Suprapubic skin (tissue), 4 donors: ENCODE measurements at places on chromosomes 11 and 22.

- DNase-seq = no peak
Observed at GRCh38 chr22:37186997-37187522, 987 bp downstream of the C1QTNF6 start.

DNA sequence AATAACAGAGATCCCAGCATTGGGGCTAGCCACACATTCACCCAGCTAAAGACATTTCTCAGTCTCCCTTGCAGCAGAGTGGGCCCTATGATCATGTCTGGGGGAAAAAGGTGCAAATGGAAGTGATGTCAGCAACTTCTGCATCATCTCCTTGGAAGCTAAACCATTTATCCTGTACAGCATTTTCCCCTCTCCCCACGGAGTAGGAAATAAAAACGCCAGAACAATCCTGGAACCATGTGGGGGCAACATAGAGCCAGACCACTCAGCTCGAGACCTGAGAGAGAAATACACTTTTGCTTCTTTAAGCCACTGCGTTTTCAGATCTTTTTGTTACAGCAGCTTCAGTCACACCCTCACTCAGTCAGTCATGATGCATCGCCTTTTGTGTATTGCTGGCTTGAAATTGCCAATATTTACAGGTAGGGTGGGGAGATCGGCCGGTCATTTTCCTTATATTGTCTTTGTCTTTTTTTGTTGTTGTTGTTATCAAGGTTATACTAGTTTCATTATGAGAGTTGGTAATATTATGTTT is 9.1 kb upstream of the RAC2 start:
- DNase-seq = no peak

GRCh38 chr11:72078477-72078876 is 1.9 kb downstream of the NUMA1 start:
- DNase-seq = no peak

DNA sequence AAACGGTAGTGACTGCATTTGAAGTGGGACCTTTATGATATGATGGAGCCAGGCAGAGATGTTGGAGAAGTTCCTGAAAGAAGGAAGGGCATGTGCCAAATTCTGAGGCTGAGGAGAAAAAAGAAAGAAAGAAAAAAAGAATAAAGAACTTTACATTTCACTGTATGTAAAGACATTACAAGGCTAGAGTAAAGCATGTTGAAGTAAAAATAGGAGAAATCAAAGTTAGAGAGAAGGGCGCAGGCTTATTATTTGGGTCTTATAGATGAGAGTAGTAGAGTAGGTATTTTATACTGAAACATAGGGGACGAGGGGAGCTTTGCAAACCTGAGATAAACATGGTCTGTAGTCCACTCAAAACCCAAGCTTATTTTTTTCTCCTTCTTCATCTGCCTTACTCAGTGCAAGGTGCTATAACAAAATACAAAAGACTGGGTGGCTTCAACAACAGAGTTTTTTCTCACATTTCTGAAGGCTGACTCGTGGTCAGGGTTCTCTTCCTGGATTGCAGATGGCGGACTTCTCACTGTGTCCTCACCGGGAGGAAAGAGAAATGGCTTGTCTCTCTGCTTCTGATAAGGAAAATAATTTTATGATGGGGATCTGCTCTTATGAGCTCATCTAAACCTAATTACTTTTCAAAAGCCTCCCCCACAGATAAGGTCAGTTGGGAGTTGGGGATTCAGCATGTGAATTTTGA is 2.7 kb downstream of the HBG1 start:
- no peak for DNase-seq

GRCh38 chr11:8683115-8683807 is 669 bp downstream of the RPL27A start:
- DNase-seq = no peak

DNA sequence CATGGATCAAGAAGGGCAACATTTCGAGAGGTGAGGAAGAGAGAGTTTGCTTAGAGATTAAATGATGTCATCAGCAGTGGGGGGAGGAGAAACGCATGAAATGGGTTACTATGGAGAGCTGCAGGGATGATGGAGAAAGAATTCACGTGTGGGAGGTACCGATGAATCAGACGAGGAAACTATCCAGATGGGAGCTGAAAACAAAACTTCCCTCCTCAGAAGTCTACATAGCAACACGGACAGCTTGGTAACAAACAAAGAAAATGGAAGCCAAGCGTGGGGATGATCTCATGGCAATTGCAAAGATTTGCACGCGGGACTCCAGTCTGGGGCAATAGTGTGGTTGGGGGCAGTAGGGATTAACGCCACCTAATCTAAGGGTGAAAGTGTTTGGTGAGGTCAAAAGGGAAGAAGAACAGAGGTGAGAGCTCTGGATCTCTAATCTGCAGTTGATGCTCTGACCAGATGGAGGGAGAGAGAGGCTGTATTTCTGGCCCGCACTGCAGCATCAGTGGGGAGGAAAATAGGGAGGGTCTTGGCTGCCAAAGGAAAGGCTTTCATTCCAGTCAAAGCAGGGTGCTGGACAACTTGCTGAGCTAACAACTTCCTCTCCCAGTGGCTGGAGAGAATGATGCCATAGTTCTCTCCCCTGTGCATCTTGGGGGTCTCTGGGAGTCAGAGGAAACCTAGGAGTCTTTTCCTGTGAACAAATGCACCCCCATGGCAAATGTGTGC is 43.4 kb upstream of the CSNK2A3 start:
- DNase-seq = no peak

- DNase-seq = peak; percentile 88
Observed at GRCh38 chr11:59755701-59756557, 753 bp downstream of the STX3 start.

GRCh38 chr11:68773521-68774193 is 22.3 kb upstream of the TESMIN start:
- DNase-seq = no peak

GRCh38 chr11:110425751-110426545 is 3.8 kb upstream of the FDX1 start:
- no peak for DNase-seq

- DNase-seq = no peak
Observed at GRCh38 chr11:103798026-103798425, 238.4 kb upstream of the DDI1 start.
